ENCODE measurements at places on chromosomes 13 and 19.
A peak's percentile ranks its signal among the peaks of the same experiment; 100 is the strongest.

DNA sequence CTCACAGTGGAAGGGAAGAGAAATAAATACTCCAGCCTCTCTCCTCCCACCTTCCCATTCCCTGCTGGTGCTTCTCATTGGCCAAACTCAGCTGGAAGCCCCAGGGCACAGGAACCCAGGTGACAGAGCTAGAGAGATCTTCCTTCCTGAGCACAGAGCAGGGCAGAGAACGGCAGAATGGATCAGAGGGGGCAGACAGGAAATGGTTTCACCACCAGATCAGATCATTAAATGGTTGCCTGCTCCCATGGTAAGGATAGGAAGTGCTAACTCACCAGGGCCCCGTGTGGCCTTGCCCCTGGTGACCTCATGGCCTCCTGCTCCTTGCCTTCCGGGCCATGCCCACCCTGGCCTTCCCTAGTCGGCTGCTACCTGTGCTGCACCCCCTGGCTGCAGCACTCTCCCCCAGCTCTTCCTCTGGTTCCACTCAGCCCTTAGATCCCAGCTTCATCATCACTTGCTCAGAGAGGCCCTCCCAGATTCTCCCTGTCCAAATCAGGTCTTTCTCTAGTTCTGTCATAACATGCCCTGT, 108.7 kb downstream of the DPF1 start:
- no peak for DNase-seq

DNA sequence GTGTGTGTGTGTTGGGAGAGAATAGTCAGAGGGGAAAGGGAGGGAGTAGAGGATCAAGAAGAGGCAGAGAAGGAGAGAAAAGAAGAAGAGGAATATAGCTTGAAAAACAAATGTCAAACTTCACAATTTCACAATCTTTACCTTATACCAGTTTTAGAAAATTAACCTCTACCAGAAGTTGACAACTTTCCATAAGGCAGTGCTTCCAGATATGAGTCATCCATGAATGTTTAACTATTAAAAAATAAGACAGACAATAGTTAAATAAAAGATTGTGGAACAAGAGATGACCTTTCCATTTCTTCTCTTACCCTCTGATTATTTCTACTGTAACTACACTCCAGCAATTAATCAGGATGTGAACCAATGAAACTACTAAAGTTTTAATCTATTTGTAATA, 229.4 kb downstream of the ITGBL1 start:
- DNase-seq: no peak

GRCh38 chr13:74288361-74288911, 154.2 kb upstream of the KLF12 start:
- peak; percentile 32 for DNase-seq

DNA sequence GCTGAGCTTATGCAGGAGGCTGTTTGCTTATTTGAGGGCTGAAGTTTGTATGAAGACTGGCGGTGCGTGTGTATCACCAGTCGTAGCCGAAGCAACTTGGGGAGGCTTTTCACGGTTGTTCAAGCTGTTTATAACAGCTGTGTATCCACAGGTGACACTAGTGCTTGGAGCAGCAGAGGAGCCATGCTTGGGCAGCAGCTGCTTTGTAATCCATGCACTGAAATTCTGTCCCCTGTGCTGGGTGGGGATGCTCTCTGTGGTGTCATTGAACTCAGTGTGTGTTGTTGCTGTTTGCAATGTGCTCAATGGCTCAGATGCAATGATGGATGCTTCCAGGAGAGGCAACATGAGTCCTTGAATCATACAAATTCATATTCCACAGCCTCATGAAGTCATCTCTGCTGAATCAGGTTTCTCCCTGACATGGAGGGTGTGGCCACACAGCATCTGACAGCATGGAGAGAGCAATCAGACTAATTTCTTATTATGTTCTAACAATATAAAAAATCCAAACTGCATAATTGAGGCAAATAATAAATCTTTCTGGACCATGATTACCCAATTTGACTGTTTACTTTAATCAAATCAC, 18.8 kb upstream of the GTF3A start:
- no peak for DNase-seq

- no peak for DNase-seq
These were observed 388.2 kb downstream of the GPC6 start for GRCh38 chr13:93614776-93615175.

DNA sequence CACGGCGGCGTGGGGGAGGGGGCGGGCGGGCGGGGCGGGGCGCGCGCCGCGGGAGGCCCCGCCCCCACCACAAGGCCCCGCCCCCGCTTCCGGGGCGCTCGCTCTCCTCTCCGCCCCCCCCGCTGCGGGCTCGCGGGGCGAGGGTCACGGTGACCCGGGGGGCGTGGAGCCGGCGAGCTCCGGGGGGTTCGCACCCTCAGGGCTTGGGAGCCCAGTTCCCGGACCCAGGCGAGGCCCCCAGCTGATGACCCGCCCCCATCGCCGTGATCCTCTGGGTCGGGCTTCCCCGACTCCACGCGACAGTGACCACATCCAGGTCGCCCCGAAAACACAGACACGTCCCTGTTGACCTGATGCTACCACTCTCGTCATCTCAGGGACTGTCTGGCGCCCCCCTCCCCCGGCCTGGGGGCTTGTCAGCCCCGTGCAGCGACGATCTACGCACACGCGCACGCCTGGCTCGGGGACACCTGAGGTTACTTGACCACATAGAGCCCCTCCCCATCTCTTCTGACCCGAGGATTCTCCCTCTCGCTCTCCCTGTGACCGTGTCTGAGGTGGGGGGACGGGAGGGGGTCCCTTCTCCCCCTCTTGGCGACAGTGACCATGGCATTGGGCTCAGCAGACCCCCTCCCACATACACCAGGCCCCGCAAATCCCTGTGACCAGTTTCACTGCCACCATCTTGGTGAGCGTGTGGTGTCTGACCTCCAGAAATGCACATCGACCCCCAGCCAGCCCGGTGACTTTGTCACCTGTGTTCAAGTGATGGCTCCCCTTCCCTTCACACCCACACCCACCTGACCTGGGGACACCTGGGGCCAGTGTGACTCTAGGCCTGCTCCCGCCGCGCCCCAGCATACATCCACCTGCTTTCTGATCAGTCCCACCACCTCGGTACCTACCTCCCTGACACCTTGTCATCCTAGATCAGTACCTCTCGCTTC, 670 bp downstream of the MAP2K7 start:
- no peak for DNase-seq

GRCh38 chr13:48630291-48630690, 23.4 kb upstream of the CYSLTR2 start:
- no peak for DNase-seq

GRCh38 chr13:66895780-66896179, 334.4 kb downstream of the PCDH9 start:
- DNase-seq: no peak

DNA sequence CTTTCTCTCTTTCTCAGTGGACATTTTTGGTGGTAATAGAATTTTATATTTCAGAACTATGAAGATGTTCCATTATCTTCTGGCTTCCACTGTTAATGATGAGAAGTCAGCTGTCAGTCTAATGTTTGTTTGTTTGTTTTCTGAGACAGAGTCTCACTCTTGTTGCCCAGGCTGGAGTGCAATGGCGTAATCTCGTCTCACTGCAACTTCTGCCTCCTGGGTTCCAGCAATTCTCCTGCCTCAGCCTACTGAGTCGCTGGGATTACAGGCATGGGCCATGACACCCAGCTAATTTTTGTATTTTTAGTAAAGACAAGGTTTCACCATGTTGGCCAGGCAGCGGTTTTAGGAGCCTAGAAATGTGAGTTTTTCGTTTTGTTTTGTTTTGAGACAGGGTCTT, 4.7 kb downstream of the ZNF317 start:
- no peak for DNase-seq

- DNase-seq: no peak
These were observed 8.1 kb upstream of the ADGRE2 start for GRCh38 chr19:14786421-14786851.

- no peak for DNase-seq
These were observed 101.5 kb upstream of the KL start for GRCh38 chr13:32914686-32915085.

- no peak for DNase-seq
These were observed 278 bp upstream of the ZNF274 start for GRCh38 chr19:58182577-58182988.

- no peak for DNase-seq
These were observed 928.0 kb downstream of the EFNB2 start for GRCh38 chr13:105607426-105607825.

GRCh38 chr13:39484506-39485313, 118.3 kb downstream of the LHFPL6 start:
- DNase-seq: peak; percentile 35

DNA sequence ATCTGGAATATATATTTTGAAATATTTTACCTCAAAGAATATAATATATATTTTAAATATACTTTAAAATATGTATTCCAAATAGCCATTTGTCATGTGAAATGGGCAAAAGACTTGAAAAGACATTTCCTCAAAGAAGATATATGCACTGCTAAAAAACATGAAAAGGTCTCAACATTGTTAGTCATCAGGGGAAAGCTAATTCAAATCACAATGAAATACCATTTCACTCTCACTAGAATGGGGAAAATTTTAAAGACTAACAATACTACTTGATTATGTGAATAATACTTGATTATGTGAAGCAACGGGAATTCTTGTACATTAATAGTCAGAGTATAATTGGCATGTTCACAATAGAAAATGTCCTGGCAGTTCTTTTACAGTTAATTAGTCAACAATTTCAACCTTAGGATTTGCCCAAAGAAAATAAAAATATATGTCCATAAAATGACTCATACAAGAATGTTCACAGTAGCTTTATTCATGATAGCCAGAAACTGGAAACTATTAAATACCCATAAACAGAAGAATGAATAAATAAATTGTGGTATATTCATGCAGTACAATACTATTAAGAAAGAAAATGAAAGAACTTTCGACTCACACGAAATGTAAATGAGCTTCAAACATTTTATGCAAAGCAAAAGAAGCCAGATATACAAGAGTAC, 6.8 kb upstream of the KBTBD6 start:
- no peak for DNase-seq

DNA sequence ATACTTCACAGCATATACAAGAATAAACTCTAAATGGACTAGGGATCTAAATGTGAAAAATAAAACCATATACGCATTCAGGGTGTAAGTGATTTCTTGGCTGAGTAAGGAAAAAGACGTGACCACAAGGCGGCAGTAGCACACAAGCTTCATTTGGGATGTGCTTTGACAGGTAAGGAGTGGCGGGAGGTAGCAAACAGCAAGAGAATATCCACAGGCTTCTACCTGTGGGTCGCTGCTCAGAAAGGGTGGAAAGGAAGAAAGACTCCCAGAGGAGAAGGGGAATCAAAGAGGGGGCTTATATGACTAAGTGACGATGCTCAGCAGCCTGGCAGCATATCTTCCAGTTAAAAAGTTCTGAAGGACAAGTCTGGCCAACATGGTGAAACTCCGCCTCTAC, 2.5 kb upstream of the ZNF121 start:
- DNase-seq: peak; percentile 37

Measured in putamen (tissue), 1 donor.